D721Med (cell line): ENCODE measurements at places on chromosomes 2 and 18.

DNA sequence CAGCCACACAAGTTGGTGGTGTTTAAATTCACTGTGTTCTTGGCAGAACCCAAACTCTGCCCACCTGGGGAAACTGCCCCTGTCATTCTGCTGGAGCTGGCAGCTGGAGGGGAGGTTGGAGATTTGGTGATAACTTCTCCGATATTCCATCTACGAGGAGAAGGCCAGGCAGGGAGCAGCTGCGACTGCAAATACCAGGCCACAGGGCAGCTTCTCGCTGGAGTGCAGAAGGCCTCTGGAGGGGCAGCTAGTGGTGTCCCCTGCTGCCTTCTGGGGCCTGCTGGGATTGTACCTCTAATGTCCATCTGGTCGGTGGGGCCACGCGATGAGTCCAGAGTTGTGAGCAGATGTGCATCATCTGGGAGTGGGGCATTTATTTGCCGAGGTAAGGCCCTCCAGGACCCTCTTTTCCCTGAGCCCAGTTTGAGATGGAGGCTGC is 98.9 kb downstream of the ACKR3 start:
- no peak for DNase-seq

- peak; percentile 27 for DNase-seq
Measured at GRCh38 chr2:160194351-160194750, 5.7 kb downstream of the ITGB6 start.

DNA sequence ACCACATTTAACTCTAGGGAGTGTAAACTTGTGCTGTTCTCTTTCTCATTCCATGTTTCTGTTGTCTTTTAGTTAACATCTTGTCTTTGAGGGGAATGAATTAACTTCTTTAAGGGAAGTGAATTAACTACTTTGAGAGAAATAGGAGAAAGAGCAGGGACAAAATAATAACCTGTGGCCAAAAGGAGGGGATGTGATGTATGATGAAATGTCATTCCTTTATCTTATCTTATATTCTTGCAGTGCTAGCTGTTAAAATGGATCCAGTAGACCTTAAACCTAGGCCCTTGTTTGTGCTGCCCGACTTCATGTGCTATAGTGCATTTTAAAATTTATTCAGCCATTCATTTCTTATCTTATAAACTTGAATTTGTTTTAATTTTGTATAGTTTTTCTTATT is 18.4 kb downstream of the ABI2 start:
- no peak for DNase-seq

GRCh38 chr2:239275044-239275685 is 125.7 kb downstream of the HDAC4 start:
- no peak for DNase-seq

DNA sequence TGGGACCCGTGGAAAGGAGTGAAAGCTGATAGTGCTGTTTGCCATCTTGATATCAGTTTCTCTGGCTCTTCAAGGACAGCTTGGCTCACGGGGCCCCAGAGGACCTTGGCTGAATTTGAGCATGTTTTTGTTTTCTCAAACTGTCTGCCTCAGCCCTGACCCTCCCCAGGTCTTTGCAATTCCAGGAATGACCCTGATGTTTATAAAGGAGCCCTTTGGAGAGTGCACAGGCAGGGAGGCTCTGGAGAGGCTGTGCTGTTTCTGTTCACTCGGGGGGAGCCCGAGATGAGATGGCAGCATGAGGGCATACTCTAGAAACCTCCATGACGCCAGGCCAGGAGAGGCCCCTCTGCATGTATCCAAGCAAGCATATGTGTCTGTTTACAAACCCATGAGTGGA is 16.4 kb downstream of the IGFBP2 start:
- no peak for DNase-seq

- no peak for DNase-seq
Measured at GRCh38 chr18:45008694-45009413, 328.2 kb downstream of the SETBP1 start.

DNA sequence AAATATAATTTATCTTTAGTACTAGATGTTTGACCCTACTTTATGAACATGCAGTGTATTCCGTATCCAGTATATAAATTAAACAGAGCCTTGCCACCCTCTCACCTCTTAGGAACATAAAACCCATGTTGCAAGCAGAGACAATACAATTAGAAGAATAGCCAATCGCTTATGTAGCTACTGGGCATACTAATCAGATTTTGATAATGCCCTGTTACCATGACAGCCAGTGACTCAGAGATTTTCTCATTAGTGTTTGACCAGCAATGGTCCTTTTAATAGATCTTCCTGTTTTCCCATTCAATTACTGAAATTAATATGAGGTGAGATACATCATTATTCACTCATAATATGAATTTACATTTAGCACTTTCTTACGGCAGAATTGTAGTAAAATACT is 547.3 kb upstream of the VWC2L start:
- peak; percentile 25 for DNase-seq

- DNase-seq = no peak
Measured at GRCh38 chr18:36752929-36753865, 75.6 kb downstream of the TPGS2 start.

DNA sequence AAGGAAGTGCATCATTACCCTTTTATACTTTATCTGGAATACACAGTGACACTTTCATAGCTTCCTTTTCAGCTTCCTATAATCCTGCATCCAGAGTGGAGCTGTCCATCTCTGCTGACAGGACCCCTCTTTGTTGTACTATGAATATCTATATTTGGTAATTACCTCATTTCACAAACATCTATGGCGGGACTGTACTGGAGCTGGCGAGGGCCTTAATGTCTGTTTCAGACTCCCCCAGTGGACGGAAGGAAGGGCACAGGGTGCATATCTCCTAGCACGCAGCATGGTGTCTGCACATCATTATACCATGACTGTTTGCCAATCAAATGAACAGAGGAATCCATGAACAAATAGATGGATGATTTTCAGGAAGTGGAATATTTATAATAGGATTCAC is 142.3 kb downstream of the SOX11 start:
- no peak for DNase-seq

- no peak for DNase-seq
Measured at GRCh38 chr2:158116936-158117335, 15.3 kb downstream of the UPP2 start.

DNA sequence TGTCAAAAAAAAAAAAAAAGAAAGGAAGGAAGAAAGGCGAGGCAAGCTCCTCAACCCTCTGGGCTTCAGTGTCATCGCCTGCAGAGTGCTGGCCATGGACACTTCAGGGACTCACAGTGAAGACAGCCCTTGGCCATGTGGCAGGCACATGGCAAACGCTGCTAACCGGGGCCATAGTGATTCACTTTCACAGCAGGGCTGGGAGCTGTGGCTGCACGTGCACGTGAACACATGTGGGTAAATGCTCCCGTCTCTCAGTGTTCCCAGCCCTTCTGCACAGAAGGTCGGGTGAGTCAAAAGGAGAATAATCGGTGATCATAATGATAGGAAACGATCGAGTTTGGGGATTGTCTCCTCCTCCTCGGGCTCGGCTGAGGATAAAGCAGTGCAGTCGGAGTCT is 46.1 kb upstream of the UBE2F start:
- no peak for DNase-seq

DNA sequence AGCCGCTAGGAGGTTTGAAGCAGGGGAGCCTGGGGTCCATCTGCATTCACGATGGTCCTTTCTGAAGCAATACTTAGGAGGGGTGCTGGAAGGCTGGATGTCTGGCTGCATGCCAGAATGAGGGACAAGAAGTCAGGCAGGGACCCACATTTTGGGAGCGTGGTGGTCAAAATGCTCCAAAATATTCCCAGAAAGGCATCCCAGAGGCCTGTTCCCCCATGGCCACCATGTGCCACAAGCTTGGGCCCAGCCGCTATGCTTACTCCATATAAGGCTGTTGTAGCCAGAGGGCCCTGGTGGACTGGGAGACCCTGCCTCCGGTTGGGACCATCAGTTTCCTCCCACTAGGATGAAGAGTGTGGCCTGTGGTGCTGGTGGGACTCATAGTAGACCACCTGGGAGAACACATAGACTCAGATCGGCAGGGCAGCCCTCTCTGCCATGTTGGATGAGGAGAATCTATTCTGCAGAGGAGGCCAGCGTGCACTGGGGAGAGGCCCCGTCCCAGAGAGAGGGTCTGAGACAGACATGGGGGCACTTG is 3.6 kb upstream of the PROM2 start:
- no peak for DNase-seq

- DNase-seq = no peak
Measured at GRCh38 chr2:188235364-188235763, 56.3 kb upstream of the GULP1 start.

DNA sequence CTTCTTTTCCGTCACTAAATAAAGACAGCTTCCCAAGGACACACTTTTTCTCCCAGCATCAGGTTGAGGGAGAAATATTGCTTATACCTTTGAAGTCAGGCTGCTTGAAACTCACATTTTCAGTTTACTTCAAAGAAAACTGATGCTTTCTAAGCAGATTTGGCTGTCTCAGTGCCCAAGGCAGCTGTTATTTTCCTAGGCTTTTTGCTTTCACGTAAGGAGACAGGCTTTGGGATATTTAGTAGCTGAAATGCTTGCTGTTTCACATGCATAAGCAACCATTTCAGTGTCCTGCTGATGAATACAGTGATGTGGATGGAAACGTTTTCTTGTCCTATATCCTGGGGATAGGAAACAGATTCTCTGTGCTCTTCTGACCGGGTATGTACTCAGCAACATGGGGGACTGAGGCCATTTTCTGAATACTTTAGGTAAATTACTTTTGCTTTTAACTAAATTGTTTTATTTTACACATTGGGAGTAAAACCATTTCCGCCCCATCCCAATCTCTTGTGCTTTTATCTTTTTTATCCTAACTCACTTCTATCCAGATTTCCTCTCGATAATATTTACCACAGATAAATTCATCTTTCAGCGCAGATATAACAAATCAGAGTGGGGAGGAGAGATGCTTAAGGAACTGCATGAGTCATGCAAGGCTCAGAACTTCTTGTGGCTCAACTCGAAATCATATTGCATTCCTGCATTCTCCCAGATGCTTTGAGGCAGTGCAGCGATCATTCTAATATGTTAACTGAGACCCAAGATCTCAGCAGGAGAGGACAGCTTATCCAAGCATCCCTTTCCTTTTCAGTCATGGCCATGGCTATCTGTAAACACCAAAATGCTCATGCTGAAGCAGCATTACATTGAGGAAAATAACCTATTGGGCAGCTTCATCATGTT is 22.2 kb downstream of the GALR1 start:
- no peak for DNase-seq
